ENCODE measurements at places on chromosomes 7 and 10. TPM values are rescaled to one million over a fixed set of nuclear protein-coding genes. Genes with fewer than 3 reads are reported as not detected.

LIPK gene
- total RNA-seq = not detected

DNA sequence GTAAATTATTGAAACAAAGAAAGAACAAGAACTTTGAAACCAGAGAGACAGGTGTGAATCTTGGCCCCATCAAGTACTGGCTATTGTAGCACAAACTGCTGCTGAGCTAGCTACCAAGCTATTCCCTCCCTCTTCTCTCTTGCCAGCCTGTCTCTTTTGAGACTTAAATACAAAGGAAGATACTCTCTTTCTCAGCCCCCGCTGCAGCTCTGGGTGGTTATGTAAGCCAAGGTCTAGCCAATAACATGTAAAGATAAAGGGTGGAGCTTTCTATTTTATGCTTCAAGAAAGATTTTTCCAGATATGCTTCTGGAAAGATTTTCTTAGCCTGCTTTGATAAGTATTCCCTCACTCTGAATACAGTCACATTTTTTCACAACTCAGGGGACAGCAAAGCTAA, 17.2 kb downstream of the BAZ1B start:
- H3K27me3 ChIP-seq = no peaks in the 10 kb centered on the region
- no peak for DNase-seq
- H3K27ac ChIP-seq = no peak overlapping the region
- no peaks in the 10 kb centered on the region for H3K4me1 ChIP-seq
- no peak overlapping the region for H3K4me3 ChIP-seq
- H3K36me3 ChIP-seq = peaks cover 5% of the 10 kb centered on the region

DNA sequence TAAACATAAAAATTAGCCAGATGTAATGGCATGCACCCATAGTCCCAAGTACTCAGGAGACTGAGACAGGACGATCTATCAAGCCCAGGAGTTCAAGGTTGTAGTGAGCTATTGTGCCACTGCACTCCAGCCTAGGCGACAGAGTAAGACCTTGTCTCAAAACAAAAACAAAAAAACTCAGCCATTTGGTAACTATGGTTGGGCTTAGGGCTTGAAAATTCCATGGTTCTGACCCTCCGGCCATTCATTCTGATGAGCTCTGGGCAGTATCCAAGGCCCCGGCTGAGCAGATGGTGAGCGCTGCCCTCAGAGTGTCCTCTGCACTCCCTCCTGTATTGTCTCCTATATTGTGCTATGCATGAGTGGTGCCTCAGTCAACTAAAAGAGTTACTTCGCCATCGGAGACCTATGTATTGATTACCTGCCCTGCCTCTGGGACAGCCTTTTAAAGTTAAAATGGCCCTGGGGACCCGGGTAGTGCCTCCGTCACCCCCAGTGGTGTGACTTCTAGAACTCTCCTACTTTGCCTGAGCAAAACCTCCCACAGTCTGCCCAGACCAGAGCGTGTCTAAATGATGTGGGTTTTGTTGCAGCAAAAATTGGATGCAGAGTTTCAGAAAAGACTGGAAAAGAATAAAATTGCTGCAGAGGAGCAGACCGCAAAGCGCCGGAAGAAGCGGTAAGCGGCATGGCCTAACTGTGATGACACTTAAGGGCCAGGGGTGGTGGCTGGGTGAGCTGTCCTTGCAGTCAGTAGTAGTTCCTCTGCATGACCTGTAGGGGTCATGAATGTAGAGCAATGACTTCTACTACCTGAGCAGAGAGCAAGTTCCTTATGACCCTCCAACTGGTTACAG, 8.1 kb downstream of the PRKRIP1 start:
- DNase-seq = no peak
- H3K27me3 ChIP-seq = no peaks in the 10 kb centered on the region
- H3K4me3 ChIP-seq = no peak overlapping the region
- no peaks in the 10 kb centered on the region for H3K4me1 ChIP-seq

SPDYE5 gene
- not detected for total RNA-seq

SCART1 gene
- 1.5 TPM for total RNA-seq

All from vagina (tissue), 2 donors.